Activated CD4-positive, alpha-beta T cell treated with anti-CD3 and anti-CD28 coated beads, Interleukin-2, amount 50 U/mL, for 1 hour (primary cell): ENCODE measurements at places on chromosomes 12 and 14.

DNA sequence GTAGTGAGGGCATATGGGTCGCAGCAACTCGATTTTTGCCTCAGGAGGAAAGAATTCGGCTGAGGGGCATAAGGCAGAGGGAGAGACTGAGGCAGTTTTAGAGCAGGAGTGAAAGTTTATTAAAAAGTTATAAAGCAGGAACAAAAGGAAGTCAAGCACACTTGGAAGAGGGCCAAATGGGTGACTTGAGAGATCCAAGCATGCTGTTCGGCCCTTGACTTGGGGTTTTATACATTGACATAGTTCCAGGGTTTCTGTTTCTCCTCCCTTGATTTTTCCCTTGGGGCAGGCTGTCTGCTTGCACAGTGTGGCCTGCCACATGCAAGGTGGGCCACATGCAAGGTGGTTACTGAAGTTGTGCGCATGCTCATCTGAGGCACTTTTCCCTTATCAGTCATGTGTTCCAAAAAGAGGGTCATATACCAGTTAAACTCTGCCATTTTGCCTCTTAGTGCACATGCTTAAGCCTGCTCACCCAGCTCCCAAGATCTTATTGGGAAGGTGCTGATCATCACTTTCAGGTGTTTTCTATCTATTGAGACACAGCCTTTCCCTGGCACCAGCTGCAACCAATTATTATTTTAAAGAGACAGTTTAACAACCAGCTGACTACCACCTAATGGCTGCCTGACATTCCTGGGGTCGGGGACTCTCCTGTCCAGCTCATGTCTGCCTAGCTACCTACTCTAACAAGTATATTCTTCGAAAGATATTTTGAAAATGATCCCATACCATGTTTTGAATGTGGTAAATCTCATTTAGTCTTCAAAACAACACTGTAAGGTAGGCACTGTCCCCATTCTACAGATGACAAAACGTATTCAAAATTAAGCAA is 19.9 kb downstream of the PTGER2 start:
- DNase-seq, result no peak

- DNase-seq, result no peak
Observed at GRCh38 chr12:78562368-78563205, 302.0 kb upstream of the SYT1 start.

GRCh38 chr12:46558677-46559076 is 186.1 kb upstream of the SLC38A2 start:
- DNase-seq, result no peak

DNA sequence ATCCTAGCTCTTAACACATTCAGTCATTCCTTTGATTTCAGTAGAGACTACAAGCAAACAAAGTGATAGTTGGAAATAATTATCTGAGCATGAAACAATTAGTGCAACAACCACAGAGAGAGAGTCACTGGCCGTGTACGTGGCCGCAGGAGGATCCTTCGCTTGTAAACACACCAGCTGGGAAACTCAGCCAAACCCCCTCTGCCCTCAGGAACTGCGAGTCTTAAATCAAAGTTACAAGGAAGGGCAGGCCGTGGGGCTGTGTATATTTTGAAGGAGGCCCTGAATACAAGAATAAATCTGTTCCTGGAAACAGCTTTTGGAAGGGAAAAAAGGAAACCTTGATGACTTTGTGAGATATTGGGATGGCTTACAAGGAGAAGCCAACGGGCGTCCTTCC is 164.5 kb downstream of the ANO2 start:
- no peak for DNase-seq

DNA sequence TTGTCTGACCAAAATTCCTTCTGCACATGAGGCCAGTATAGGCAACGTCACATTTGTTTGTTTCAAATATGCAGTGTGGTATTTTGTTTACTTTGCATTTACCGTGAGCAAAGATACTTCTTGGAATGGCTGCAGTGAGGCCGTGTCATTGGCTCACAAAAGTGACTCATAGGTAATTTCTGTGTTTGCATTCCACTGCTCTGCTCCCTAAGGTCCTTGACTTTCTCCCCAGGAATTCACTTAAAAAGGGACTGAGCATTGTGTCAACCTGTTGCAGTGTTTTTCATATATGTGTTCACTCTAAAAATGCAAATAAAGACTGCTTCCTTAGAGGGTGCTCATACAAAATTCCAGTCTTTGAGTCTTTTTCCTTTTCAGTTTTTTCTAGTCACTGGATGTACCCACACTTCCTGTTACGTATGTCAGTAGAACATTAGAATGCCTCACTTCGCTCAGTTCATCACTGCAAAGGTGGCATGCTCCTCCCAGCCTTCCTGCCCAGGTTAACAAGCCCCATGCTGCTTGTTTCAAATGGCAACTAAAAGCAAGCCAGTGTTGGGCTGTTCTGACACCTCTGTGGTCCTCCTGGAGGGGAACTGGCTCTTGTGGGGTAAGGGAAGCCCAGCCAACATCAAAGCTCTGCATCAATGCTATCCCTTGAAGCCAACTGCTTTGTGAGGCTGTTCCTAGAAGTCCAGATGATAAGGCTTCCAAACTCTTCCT is 9.1 kb downstream of the C12orf76 start:
- peak; percentile 27 for DNase-seq

DNA sequence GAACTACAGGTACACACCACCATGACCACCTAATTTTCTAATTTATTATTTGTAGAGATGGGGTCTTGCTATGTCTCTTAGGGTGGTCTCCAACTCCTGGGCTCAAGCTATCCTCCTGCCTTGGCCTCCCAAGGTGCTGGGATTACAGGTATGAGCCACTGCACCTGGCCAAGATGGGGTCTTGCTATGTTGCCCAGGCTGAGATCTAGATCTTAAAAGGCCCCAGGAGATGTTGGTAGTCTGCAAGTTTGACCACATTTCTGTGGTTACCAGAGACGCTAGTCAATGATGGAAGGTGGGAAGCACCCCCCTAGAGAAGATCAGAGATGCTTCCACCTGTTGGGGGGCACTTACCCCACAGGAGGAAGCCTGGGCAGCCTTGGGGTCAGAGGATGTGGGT is 34.7 kb downstream of the FOXN4 start:
- DNase-seq, result no peak

DNA sequence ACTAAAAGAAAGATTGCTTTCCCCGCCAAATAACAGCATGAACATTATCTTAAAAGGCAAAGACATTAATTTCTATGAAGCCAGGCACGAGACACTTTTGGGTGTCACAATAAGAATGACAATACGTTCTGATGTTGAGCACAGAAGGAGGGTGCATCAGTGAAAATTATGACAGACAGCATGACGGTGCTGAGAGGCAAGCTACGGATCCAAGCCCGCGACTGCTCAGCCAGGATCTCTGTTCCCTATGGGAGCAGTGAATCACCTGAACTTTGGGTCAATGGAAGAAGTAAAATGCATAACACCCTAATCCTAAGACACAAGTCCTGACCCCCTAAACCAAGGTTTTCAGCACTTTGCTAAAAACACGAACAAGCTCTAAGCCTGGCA is 51.7 kb downstream of the SLC25A47 start:
- no peak for DNase-seq

GRCh38 chr12:111084605-111085004 is 164.2 kb upstream of the MYL2 start:
- no peak for DNase-seq

DNA sequence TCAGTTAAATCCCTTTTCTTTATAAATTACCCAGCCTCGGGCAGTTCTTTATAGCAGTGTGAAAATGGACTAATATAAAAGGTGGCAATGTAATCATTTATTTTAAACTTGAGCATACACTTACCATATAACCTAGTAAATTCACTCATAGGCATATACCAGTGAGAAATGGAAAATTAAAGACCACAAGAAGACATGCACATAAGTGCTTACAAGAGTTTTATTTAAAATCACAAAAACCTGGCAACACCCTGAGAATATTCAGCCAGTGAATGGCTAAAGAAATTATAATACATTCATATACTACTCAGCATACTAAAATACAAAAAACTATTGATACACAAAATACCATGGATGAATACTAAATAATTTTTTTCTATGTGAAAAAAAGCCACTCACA is 1017.5 kb upstream of the TMEM132C start:
- DNase-seq, result no peak

GRCh38 chr12:102435827-102436436 is 44.4 kb downstream of the IGF1 start:
- no peak for DNase-seq

- no peak for DNase-seq
Observed at GRCh38 chr12:91213-91612, 24.6 kb downstream of the IQSEC3 start.

GRCh38 chr14:86331341-86331740 is 801.4 kb downstream of the FLRT2 start:
- DNase-seq, result no peak

DNA sequence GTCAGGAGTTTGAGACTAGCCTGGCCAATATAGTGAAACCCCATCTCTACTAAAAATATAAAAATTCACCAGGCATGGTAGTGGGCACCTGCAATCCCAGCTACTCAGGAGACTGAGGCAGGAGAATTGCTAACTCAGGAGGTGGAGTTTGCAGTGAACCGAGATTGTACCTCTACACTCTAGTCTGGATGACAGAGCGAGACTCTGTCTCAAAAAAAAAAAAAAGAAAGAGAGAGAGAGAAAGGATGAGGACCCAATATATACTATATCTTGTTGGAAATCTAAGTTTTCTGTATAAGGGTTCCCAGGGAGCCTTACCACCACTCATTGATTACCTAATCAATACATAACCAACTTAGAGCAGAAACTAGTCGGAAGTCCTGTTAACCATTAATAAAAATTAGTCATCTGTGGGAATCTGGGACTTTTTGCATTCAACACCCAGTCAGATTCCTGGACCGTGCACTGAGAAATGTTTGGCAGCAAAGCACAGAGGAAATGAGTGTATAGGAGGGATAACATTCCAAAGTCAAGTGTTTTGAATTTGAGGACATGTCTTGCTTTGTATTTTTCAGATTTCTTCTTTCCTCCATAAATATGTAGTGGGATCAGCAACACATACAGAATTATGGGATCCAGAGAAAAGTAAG is 44.8 kb upstream of the NR2C1 start:
- DNase-seq, result no peak

GRCh38 chr12:130339951-130340350 is 2.3 kb downstream of the PIWIL1 start:
- DNase-seq, result no peak

DNA sequence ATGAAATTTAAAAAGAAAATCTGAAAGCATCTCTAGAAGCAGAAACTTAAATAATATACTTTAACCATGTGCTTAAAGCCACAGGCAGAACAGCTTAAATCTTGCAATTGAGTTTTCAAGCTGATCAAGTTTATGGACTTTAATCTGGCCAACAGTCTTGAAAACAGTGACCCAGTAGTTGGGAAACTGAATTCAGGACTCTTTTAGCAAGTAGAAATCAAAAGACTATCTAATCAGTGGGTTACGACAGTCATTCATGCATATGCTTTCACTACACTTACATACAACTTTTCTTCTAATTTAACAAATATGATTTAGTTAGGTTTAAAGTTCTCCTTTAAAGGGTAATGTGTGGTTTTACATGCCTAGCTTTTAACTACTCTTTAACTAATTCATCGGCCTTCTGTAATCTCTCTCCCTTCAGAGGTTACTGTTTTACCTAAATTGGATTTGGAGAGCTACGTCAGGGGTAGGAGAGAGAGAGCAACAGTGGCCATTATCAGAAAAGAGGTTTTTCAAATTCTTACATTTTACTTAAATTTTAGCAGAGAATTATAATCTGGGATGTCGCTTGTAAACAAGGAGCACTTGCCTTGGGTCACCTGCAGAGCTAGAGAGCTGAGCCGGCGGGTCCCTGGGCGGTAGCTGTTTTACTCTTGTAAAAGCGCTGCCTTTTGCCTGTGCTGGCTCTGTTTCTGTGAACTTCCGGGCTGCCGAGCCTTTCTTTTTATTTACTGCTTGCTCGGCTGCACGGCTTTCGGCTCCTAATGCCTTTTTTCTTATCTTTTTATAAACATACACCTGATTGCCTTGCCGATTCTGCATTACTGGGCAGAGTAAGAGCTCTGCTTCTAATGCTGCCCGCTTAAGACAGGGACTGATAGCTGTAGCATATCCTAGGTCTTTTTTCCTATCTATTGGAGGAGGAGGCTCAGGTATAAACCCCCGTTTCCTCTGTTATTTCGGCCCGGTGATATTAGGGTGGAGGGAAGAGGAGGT is 17.4 kb upstream of the LYZ start:
- peak; percentile 59 for DNase-seq

GRCh38 chr14:104318558-104319490 is 180.4 kb downstream of the KIF26A start:
- no peak for DNase-seq

- DNase-seq, result no peak
Observed at GRCh38 chr14:100989924-100990323, 86.4 kb upstream of the RTL1 start.

DNA sequence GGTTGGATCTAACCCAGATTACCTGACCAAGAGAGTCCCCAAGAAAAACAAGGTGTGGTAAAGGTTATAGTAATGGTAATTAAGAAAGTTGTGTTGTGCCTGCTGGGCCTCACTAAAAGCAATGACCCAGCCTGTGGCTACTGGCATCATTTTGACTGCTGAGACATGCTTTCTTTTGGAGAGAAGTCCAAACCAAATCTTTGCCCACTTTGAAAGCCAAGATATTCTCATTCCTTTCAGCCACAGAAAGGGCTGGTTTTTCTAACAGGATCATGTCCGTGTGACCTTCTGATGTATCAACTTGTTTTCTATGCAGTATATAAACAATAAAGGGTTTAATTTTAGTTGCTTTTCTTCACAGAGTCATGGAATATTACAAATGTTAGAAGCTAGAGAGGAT is 388.6 kb downstream of the RAD51B start:
- no peak for DNase-seq

- DNase-seq, result no peak
Observed at GRCh38 chr14:100426314-100426713, 103.2 kb downstream of the SLC25A47 start.
